ENCODE measurements at places on chromosomes 2 and 18.
A peak's percentile ranks its signal among the peaks of the same experiment; 100 is the strongest.

- DNase-seq = no peak
Observed at GRCh38 chr2:19178175-19178574, 180.2 kb downstream of the OSR1 start.

- no peak for DNase-seq
Observed at GRCh38 chr2:173099804-173100203, 24.2 kb downstream of the MAP3K20 start.

- DNase-seq = no peak
Observed at GRCh38 chr2:39135690-39136259, 14.9 kb upstream of the SOS1 start.

- no peak for DNase-seq
Observed at GRCh38 chr2:20977520-20978180, 66.2 kb downstream of the APOB start.

DNA sequence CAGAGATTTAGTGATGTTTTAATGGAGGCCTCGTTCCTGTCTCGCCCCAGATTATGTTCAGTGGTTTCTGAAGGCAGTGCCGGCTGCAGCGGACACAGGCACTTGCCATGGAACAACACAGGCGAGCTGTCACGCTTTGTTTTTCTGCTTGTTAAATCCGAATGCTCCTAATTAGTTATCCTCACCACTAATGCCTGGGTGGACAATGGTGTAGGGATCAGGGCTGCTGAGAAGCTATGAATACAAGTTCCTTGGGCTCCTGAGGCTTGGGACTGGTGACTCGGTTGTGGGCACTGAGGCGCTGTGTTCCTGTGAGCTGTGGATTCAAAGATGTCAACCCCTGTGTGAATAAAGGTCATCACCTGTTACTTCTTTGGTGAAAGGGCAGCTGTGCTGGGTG, 123.5 kb downstream of the PLEKHM3 start:
- no peak for DNase-seq

DNA sequence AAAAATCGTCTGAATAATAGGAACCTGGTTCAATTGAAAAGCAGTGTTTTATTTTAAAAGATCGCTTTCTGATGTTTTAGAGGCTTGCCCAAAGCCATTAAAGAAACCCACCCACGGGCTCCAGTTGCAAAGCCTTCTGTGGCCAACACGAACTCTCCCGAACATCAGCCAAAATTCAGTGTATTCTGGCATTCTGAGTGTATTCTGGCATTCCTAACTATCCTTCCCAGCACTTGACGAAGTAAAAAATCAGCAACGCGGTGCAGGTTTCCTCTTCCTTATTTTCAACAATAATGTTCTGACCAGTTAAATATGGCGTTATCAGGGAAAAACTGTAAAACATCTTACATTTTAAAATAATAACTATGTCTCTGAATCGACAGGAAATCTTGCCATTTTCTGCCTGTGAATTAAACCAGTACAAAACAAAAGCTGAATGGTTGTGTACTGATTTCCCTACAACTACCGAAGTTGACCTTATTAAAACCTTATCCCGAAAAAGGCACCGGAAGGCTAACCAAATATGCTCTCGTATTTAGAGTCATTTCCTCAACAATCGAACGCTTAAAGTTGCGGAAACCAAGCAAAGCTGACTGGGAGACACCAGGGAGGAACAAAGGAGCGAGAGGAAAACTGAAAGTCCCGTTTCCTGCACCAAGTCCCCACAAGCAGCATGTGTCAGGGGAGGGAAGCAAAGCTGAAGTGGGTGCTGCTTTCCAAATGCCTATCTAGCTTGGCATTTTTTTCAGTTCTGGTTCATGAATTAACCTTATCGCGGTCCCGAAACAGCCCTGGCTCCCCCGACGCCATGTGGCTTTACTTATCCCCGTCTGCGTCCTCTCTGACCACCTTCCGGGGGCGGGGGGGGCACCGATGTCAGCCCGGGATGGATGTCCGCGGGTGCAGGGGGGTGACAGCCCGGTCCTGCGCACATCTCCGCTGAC, 44.3 kb downstream of the ZNF516 start:
- DNase-seq = peak; percentile 77

- DNase-seq = no peak
Observed at GRCh38 chr2:191165176-191165643, 14.4 kb upstream of the STAT4 start.

DNA sequence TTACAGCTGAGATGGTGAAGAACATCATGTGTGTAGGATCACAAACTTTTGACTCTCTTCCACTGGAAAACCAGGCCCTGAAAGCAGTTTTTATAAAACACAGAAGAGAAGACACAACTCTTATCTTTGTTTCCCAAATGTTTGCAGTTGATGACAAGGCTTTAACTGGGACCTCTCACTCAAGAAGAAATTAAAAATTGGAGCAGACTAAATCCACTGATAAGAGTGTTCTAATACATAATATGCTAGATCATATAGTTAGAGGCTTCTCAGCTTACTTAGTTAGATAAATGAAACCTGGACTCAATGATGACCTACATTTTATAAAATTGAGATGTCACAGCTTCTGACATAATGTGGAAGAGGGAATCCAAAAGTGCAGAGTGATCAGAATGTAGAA, 158.3 kb upstream of the WDSUB1 start:
- no peak for DNase-seq
